A673 (cell line): ENCODE measurements at places on chromosomes 5 and 9.

GRCh38 chr5:36238502-36239295 is 3.0 kb downstream of the NADK2 start:
- no peak for DNase-seq

GRCh38 chr9:99356512-99356971 is 134.5 kb downstream of the SEC61B start:
- no peak for DNase-seq

GRCh38 chr5:24646915-24647314 is 2.1 kb upstream of the CDH10 start:
- DNase-seq = no peak

GRCh38 chr5:78482948-78483347 is 122.5 kb downstream of the SCAMP1 start:
- DNase-seq = no peak

DNA sequence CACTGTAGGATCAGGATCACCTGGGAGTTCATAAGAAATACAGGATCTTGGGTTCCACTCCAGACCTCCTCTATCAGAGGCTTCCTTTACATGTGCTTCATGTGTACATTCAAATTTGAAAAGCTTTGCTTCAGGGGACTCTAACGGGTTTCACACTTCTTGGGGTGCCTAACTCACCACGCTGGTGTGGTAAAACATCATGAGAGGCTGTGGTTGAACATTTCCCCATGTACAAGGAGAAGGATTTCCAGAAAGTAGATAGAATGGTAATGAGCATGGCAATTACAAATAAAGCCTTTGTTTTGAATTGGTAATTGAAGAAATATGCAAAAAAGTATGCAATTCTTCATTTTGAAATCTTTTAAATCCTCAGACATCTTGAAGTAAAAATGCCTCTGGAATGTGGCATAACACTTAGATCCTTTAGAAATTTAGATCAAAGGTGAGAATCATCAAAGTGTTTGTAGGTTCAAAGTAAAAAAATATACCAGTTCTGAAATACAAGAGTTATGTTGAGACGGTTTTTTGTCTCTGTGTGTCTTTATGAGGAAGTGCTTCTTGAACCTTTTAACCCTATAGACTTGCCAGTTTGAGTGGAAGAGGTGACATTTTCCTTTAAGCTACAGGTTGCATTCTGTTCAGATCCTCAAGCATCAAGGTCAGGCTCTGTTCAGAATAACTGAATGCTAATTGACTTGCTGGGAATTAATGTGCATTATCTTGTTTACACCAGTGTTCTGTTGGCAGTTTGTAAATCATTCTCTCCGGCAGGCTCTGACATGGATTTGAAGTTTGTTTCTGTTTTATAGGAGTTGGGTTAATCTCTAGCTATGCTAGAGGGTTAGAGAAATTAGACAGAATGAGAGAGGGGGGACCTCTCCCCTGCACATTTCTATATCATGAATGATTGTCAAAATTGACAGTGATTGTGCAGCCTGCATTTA is 415.3 kb downstream of the MAN2A1 start:
- no peak for DNase-seq

- no peak for DNase-seq
These were observed 413.6 kb downstream of the CCDC171 start for GRCh38 chr9:15966471-15966870.

GRCh38 chr9:130987738-130988399 is 21.1 kb upstream of the LAMC3 start:
- no peak for DNase-seq

DNA sequence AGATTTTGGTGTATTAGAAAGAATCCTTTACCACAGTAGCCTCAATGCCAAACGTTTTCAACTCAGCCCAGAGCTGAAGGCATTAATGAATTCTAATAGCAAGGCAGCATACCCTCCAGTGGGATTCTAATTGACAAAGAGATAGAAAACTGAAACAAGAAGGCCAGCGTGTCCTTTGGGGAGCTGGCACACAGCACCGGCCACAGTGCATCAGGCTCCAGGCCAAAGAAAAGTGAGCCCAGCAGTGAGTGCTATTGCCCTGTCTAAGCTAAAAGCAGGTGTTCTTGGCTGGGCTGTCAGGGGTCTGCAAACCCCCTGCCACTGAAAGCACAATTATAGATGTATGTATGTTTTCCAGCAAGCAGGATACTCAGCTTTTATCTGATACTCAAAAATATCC is 40.4 kb downstream of the PPIC start:
- no peak for DNase-seq

GRCh38 chr9:127664678-127665507 is 41.9 kb upstream of the CFAP157 start:
- DNase-seq = no peak

- no peak for DNase-seq
These were observed 6.5 kb downstream of the PFN3 start for GRCh38 chr5:177393990-177394389.

- DNase-seq = no peak
These were observed 234.9 kb downstream of the SPATA31D1 start for GRCh38 chr9:82223442-82223841.

GRCh38 chr5:142841511-142842265 is 71.5 kb downstream of the ARHGAP26 start:
- no peak for DNase-seq

- no peak for DNase-seq
These were observed 81.0 kb upstream of the CCDC152 start for GRCh38 chr5:42675602-42676001.

DNA sequence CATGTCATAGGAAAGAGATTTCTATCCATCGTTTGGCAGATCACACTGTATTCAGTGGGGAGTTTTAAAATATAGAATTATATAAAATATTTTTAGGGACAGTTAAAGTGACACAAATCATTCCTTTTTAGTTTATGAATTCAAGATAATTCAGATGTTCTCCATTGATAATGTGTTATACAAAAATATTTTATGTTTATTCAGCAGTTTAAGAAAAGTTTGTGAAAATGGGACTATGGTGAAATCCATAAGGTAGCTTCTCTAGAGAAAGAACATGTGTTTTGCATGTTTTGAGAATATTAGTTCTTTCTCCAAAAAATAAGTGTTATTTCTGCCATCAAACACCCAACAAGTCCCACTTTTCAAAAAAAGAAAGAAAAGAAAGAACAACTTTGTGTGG is 122.9 kb downstream of the EMB start:
- no peak for DNase-seq

GRCh38 chr9:133759146-133759900 is 21.2 kb upstream of the SARDH start:
- DNase-seq = no peak

GRCh38 chr9:137326445-137327065 is 24.5 kb upstream of the NRARP start:
- no peak for DNase-seq

DNA sequence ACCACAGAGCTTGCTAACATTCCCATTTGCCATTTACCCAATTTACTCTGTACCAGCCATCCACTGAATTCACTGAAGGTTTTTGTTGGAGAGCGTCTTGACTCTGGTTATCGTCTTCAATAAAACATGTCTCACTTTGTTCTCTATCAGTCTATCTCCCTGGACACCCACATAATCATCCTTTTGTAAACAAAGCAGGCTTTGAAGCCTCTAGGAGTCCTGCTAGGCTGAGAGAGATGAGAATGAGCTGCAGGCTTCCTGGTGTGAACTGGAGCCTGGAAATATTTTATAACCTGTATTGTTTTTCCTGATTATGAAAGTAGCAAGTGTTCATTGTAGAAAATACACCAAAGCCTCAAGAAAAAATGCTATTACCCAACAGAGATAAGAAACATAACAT is 140.6 kb upstream of the ZNF366 start:
- DNase-seq = no peak

- DNase-seq = peak; percentile 55
These were observed 777 bp downstream of the ENDOG start for GRCh38 chr9:128818839-128819715.

DNA sequence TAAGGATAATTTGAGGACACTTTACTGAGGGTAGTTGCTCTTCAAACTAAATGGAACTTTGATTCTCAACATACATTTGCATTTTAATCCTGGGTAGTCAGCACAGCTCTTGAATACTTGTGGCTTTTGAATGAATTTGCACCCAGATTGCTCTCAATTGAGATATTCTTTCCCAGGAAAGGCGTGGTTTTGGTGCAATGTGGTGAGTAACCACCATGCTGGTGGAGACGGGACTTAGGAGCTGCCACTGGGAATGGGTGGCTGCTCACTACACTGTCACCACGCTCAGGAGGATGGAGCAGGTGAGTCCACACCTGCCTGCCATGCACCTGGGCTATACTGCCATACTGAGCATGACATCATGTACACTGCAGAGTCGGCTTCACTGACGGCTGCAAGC is 99.2 kb downstream of the IRX1 start:
- DNase-seq = no peak

DNA sequence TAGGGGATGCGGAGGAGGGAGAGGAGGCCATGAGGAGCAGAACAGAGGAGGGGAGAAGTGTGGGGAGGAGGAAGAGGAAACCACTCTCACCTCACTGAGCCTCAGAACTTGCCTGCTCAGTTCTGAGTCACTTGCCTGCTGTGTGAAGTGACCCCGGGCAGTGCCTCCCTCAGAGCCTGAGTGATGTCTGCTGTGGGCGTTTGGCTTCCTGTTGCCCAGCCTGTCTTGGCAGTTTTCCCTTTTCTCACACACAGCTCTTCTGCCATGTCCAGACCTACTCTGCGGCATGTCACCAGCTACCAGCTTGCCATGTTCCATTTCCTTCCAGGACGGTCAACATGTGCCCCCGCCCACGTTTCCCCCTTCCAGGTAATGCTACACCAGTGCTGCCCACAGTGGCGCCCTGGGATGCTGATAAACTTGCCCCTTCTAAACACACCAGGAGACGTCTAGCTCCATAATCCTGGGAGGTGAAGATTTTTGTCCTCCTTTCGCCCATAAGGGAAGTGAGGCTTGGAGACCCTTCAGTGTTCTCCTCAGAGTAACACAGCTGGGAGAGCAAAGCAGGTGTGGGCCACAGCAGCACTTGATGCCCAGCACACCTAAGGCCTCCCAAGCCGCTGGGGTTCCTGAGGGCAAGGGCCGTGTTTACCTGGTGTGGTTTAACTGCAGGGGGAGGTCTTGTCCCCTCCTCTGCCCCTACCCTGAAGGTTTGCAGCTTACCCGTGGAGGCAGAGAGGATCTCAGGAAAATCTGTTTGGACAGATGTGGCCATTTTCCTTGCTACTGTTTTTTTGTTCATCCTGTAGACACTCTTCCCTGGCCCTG is 63.8 kb upstream of the RNF130 start:
- peak; percentile 5 for DNase-seq

- no peak for DNase-seq
These were observed 37.8 kb upstream of the TAS2R1 start for GRCh38 chr5:9667906-9668305.

- no peak for DNase-seq
These were observed 32.4 kb upstream of the CTNNA1 start for GRCh38 chr5:138720840-138721239.

DNA sequence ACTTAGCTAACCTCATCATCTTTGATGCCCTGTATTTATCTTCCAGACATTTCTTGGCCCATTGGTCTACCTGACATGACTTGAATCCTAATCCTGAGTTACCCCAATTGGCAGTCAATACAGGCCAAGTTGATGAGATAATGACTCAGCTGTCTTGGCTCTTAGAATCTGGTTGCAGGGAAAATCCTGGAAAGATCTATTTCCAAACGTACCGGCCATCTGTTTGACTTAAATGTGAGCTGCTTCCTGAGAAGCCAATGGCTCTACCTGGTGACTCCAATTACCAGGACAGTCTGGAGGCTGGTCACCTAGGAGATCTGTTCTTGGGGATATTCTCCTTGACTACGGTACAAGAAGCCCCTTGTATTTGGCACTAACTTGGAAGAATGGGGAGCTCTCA is 475.2 kb upstream of the BRINP1 start:
- DNase-seq = no peak

- no peak for DNase-seq
These were observed 127.6 kb upstream of the SLC1A3 start for GRCh38 chr5:36478646-36479317.

- DNase-seq = no peak
These were observed 52.5 kb upstream of the ZBTB43 start for GRCh38 chr9:126752376-126752775.

DNA sequence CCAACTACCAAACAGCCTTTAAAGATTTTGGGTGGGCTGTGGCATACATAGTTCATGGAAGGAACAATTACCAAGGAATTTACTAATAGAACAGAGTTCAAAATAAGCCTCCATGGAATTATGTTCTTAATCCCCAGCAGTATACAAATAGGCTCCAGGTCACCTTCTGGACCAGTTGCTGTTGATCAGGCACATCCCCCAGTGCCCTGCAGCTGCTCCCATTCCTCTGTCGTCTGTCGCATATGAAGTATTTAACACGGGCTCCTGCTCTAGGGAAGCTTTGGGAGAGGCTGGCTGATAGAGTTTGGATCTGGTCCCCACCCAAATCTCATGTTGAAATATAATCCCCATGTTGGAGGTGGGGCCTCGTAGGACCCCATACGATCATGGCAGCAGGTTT is 17.8 kb downstream of the SHC3 start:
- no peak for DNase-seq

DNA sequence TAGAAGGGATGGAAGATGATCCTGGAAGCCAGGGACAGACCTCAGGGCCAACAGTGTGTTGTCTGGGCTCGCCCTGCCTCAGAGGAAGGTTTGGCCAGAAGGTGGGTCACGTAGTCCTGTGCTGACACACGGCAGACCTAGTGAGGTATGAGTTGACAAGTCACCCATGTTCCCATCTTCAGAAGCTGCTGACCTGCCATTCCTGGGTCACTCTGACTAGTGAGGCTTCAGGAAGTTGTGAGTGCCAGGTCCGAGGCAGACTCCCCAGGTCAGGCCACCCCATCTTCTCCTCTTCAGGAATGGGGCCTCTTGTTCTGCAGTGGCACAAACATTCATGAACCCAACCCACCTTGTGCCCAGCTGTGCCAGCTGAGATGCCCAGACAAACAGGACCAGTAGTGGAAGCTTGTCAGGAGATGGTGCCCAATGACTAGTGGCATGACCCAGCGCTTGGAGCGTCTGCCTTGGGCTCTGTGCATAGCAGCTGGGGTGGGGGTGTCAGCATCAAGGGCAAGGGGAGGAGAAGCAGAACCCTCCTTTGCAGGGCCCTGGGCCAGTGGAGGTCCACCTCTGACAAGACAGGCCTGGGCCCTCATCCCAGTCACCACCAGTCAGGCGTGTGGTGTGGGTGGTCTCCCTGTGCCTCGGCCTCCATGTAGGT is 16.8 kb upstream of the ANGPTL2 start:
- DNase-seq = no peak

DNA sequence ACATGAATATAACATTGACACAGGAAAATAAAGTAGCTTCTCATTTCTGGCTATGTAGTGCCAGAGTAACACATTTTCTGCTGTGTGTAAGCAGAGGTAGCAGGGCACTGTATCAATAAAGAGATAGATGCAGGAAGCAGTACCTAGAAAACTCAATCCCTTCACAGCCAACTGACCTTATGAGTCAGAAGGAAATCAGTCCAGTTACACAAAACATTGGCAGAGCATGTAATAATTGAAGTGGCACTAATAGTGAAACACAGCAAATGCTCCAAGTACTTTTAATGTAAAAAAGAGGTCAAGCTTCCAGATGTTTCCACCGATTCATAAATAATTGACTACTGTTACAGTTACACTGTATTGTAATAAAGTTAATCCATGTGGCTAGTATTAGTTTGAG is 706.6 kb downstream of the EFNA5 start:
- no peak for DNase-seq

GRCh38 chr9:121240472-121241135 is 27.4 kb upstream of the GSN start:
- no peak for DNase-seq

- DNase-seq = no peak
These were observed 49.6 kb downstream of the SECISBP2 start for GRCh38 chr9:89367726-89368437.

GRCh38 chr5:82820961-82821845 is 256.0 kb downstream of the TMEM167A start:
- peak; percentile 72 for DNase-seq

GRCh38 chr5:176891331-176891958 is 7.7 kb downstream of the HK3 start:
- no peak for DNase-seq
